ENCODE measurements at places on chromosomes 3 and 15. TPM values are rescaled to one million over a fixed set of nuclear protein-coding genes. Genes with fewer than 3 reads are reported as not detected.

DNA sequence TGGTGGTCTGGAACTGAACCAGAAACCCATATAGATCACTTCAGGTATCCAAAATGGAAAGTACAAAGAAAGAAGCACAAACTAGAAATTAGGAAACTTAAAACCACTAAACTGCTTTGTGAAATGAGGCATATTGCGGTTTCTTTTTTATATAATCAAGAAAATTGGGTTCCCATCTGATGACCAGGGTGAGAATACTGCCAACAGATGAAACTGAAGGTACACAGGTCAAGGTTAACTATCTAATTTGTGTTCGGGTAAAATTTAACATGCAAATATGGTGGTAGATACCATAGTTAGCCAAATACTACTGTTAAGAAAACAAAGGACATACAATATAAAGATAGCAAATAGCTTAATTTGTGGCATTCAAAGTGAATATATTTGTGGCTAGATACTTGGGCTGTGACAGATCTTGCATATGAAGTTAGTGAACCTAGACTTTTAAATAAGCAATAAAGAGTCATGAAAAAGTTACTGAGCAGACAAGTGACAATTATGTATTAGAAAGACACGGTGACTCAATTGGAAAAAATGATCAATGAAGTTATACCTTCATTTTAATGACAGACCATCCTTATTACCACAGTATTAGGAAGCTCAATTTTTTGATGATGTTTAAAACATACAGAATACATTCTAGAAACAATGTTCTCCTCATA is 127.4 kb downstream of the NR2E3 start:
- no peak for DNase-seq

DNA sequence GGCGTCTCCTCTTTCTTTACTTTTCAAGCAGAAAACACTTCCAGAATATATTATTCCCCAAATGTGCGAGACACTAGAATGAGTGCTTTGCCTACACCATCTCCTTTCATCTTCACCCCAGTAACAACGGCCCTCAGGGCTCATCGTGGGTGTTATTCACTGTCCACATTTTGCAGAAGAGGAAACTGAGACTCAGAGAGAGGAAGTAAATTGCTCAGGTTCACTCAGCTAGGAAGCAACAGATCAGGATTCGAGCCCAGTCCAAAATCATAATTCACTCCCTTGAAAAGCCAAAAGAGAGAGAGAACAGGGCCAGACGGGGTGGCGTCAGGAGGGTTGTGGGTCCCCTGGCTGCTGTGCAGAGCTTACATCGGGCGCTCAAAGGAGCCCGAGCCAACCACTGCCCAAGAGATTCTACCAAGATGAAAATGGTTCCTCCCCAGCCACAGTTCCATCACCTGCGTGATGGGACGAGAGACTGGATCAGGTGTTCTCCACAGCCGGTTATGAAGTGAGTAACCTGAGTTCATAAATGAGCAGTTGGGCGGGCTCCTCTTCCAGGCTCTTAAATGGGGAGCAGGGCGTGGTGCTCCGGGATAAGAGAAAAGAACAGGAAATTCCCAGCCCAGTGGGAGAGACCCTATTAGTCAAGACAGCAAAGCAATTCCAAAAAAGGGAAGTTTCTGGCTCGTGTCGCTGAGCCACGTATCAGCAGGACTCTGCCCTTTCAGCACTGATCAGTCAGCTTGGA is 48.6 kb upstream of the FLNB start:
- DNase-seq, result peak; percentile 88

DNA sequence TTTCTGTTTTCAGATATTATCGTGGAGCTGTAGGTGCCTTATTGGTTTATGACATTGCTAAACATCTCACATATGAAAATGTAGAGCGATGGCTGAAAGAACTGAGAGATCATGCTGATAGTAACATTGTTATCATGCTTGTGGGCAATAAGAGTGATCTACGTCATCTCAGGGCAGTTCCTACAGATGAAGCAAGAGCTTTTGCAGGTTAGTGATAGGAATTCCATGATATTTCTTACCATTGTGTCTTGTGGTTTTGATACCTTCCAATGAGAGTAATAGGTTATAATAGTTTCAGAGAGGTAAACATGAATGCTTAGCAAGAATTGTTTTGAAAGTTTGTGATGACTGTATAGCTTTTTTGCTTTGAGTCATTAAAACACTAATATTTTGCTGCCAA is 8.5 kb downstream of the RAB11A start:
- no peak for DNase-seq

SCAANT1 gene
- total RNA-seq, result not detected

MINAR1 gene
- 0.69 TPM for total RNA-seq

UROC1 gene
- total RNA-seq, result not detected
